ENCODE measurements at places on chromosomes 7 and 10. TPM values are rescaled to one million over a fixed set of nuclear protein-coding genes. Genes with fewer than 3 reads are reported as not detected.

CALHM2 gene
- total RNA-seq = 9.5 TPM

EN2 gene
- total RNA-seq = not detected

- peaks cover 5% of the 10 kb centered on the region for H3K4me1 ChIP-seq
- no peak overlapping the region for H3K4me3 ChIP-seq
- peaks cover 8% of the 10 kb centered on the region for H3K36me3 ChIP-seq
- DNase-seq = peak; percentile 66
Observed at GRCh38 chr7:542713-543500, 23.3 kb upstream of the PDGFA start.

PDE6C gene
- total RNA-seq = not detected

FKBP6 gene
- total RNA-seq = not detected

GRCh38 chr10:115977855-115978254 is 295.2 kb downstream of the GFRA1 start:
- no peak overlapping the region for H3K27ac ChIP-seq
- H3K4me3 ChIP-seq = no peak overlapping the region
- no peak for DNase-seq
- H3K4me1 ChIP-seq = no peaks in the 10 kb centered on the region

CLDN4 gene
- 0.20 TPM for total RNA-seq

DNA sequence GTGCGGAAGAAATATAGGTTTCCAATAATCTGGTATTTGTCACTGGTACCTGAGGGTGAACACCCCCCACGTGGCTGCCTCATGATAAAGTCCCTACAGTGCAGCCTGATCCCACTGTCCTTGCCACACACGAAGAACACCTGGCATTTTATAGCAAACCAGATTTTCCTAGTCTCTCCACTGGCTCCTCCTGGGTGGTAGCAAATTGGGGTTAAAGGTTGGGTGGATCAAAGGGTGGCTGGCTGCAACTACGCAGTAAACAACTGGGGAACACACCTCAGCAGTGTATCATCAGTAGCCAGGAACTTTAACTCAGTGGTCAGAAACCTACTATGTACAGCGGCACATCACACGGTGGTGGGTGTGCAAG is 10.3 kb downstream of the SEPHS1 start:
- H3K4me3 ChIP-seq = no peak overlapping the region
- H3K27me3 ChIP-seq = no peaks in the 10 kb centered on the region

VWA2 gene
- total RNA-seq = not detected

FEZF1 gene
- total RNA-seq = not detected

GRCh38 chr10:118423800-118424442 is 81.8 kb upstream of the FAM204A start:
- peaks cover 2% of the 10 kb centered on the region for H3K4me1 ChIP-seq
- no peak overlapping the region for H3K4me3 ChIP-seq
- no peak overlapping the region for H3K27ac ChIP-seq
- peak; percentile 86 for DNase-seq
- no peaks in the 10 kb centered on the region for H3K36me3 ChIP-seq

GRCh38 chr10:22740180-22740579 is 25.8 kb upstream of the PIP4K2A start:
- H3K4me1 ChIP-seq = no peaks in the 10 kb centered on the region
- no peak overlapping the region for H3K27ac ChIP-seq
- no peaks in the 10 kb centered on the region for H3K36me3 ChIP-seq
- H3K4me3 ChIP-seq = no peak overlapping the region
- no peak for DNase-seq

CDHR1 gene
- 2.4 TPM for total RNA-seq

Data from activated CD8-positive, alpha-beta T cell treated with anti-CD3 and anti-CD28 coated beads for 36 hours (primary cell).